Activated T-helper 1 cell treated with anti-CD3 and anti-CD28 coated beads, Interleukin-2, amount 50 U/mL, for 16 hours (primary cell): ENCODE measurements at places on chromosomes 5 and 9.
A peak's percentile ranks its signal among the peaks of the same experiment; 100 is the strongest.

DNA sequence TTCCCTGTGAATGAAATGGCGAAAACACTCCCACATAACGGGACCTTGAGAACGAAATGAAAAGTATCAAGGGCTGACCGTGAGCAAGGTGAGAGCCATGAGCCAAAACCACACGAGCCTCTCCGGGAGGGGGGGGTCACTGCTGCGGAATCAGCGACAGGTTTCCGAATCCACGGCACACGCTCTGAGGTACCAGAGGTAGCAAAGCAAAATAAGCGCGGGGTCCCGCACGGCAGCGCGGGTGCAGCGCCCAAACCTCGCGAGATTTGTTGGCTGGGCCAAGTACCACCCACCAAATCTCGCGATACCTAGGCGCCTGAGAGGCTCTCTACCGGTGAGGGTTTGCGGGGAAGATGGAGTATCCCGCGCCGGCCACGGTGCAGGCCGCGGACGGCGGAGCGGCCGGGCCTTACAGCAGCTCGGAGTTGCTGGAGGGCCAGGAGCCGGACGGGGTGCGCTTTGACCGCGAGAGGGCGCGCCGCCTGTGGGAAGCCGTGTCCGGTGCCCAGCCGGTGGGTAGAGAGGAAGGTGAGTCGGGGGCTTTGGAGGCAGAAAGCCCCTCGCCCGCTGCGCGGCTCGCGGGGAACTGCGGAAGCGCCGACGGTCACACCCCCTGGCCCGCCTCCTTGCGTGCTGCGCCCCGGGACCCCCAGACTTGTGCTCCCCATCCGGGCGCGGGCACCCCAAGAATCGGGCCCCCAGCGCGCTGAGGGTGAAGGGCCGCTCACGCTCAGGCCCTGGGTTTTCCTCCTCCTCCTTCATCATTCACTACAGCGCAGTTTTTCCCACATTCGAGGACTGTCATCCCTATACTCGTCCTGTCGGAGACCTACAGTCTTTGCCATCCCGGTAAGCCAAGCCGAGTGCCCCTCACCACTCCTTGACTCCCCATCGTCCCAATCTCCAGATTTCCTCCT is at the start of gene ZNF346:
Gene ZNF346, plus strand, starts transcription at position 311 of the 917 bp plus-strand sequence. Its CDS starts 43 bp downstream, at position 354.
- peak; percentile 84 for DNase-seq

DNA sequence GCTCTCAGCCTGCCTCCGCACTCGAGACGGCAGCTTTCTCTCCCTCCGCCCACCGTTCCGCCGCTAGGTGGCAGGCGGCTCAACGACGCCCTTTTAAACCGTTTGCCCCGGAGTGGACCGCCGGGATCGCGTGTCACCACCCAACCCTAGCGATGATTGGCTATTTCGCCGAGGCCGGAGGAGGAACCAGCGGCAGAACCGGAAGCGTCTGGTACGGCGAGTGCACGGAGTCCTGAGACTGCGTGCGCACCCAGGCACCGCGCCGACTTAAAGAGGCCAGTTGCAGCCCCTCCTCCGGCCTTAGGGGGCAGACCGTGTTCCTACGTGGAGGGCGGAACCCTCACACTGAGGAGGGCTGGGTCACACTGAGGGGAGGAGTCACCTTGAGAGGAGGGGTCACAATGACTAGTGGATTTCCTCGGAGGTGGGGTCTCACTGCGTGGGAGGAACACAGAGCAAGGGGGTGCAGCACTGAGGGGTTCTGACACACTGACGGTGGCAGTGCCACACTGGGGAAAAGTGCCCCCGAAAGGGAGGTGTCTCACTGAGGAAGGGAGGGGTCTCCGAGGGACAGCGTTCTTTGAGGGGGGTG is 980 bp upstream of the TESK1 start:
- peak; percentile 99 for DNase-seq

DNA sequence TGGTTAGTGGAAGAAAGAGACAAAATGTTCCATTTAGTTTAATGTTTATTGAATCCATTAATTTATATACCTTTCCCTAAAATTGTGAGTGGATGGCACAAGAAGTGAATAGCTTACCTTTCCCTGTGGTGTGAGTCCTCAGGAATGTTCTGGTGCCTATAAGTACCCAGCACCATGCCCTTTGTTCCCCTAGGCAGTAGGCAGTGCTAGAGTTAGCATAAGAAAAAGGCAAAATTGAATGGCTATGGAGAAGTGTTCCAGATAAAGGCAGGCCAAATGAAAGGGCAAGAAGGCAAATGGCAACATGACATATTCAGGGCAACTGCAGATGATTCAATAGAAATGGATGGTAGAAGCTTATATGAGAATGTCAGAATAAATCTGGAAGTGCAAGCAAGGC is 370.8 kb upstream of the PTGER4 start:
- DNase-seq: no peak

GRCh38 chr5:142151436-142152383 is 43.1 kb downstream of the NDFIP1 start:
- DNase-seq: peak; percentile 30

DNA sequence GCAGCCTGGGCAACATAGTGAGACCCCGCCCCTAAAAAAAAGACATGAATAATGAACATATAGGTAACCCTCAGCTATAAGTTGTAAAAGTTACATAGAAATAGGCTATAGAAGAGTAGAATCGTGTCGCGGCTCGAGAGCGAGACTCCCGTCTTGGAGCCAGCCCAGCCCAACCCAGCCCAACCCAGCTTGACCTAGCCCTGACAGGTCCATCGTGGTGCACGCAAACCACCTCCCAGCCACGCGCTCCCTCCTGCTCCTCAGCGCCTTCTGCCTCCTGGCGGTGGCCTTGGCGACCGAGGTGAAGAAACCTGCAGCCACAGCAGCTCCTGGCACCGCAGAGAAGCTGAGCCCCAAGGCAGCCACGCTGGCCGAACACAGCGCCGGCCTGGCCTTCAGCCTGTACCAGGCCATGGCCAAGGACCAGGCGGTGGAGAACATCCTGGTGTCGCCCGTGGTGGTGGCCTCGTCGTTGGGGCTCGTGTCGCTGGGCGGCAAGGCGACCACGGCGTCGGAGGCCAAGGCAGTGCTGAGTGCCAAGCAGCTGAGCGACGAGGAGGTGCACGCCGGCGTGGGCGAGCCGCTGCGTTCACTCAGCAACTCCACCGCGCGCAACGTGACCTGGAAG is 10.8 kb downstream of the KIF24 start:
- no peak for DNase-seq

DNA sequence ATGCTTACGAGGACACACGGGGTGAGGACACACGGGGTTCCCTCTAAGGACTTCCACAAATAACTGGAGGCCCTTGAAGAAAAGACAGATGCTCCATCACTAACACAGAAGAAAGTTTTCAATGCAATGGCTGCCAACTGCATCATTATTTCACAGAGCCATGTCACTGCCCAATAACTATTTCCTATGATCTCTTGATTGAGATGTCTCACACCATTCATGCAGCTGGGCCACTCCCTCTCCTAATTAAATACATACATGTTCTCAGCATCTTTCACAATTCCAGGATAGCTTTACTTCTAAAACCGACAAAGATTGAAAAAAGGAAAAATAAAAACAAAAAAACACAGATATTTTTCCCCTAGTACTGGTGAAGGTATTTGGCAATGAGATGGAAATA is 650.8 kb downstream of the SEMA5A start:
- no peak for DNase-seq

DNA sequence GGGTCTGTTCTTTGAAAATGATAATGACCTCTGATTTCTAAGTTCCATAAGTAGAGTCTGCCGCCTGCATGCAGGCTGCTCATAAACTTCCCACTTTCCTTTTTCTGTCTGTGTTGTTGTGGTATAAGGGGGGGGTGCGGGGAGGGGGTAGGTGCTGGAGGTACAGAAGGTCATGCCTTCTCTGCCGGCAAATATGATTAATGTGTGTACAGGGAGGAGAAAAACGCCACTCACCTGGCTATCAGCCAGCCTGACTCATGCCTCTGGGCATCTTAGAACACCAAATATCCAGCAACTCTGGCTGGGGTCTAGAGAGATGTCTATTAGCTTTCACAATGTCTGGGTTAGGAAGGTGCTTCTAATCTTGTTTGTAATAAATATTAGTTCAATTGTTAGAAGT is 128.3 kb downstream of the EFNA5 start:
- no peak for DNase-seq
